ENCODE measurements at places on chromosomes 16 and 17.

- DNase-seq, result no peak
Measured at GRCh38 chr17:72474243-72474642, 353.4 kb downstream of the SOX9 start.

- DNase-seq, result no peak
Measured at GRCh38 chr16:68090130-68090529, 5.0 kb downstream of the NFATC3 start.

DNA sequence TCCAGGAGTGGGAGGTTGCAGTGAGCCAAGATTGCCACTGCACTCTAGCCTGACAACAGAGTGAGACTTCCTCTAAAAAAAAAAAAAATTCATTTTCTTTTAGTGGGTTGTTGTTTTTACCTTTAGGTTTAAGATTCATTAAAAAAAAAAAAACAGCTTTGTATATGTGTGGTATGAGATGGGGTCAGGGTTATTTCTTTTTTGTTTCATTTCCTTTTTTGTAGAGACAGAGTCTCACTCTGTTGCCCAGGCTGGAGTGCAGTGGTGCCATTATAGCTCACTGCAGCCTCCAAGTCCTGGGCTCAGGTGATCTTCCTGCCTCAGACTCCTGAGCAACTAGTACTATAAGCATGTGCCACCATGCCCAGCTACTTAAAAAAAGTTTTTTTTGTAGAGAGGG is 47.0 kb downstream of the BCAS3 start:
- DNase-seq, result no peak

- no peak for DNase-seq
Measured at GRCh38 chr16:27959914-27960313, 103.6 kb downstream of the GSG1L start.

- DNase-seq, result no peak
Measured at GRCh38 chr16:4673387-4674046, 19.8 kb upstream of the NUDT16L1 start.

GRCh38 chr16:19853742-19854542 is 30.7 kb downstream of the GPRC5B start:
- DNase-seq, result no peak

DNA sequence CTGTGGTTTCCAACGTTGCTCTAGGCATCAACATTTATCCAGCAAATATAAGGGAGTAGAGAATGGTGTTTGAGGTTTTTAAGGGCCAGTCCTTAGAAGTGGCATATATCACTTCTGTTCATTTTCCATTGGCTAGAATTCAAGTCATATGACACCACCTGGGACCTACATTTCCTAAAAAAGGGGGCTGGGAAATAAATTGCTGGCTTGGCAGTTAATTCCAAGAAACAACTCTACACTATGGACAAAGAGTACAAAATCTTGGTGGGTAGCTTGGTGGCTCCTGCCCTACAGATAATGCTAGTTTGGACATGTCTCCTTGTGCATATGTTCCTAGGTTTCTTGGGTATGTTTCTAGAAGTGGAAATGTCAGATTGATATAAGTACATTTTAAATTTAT is 7.6 kb downstream of the PPM1E start:
- DNase-seq, result no peak

- DNase-seq, result no peak
Measured at GRCh38 chr16:27640277-27640600, 90.3 kb downstream of the KATNIP start.

- no peak for DNase-seq
Measured at GRCh38 chr16:87368029-87368770, 15.4 kb downstream of the FBXO31 start.

- peak; percentile 27 for DNase-seq
Measured at GRCh38 chr16:10787304-10787703, 31.3 kb downstream of the TVP23A start.

GRCh38 chr16:79169239-79169638 is 431.3 kb downstream of the MAF start:
- no peak for DNase-seq

DNA sequence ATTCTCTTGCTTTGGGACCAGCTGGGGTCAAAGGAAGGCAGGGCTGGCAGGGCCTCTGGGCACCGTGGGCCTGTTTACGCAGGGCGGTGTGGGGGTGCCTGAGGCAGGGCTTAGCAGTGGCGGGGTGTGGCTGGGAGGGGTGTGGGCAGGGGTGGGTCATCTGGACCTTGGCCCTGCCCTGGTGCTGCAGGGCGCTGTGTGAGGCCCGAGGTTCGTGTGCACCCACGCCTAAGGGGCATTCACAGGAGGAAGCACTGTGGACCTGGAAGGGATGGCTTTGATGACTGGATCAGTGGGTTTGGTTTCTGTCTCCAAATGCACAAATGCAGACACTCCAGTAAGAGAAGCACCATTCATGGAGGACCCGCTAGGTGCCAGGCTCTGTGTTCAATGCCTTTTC is 37.3 kb downstream of the BCO1 start:
- DNase-seq, result no peak

- no peak for DNase-seq
Measured at GRCh38 chr17:76136276-76137000, 4.6 kb downstream of the FOXJ1 start.

GRCh38 chr16:24988593-24989338 is 26.4 kb downstream of the ARHGAP17 start:
- no peak for DNase-seq

DNA sequence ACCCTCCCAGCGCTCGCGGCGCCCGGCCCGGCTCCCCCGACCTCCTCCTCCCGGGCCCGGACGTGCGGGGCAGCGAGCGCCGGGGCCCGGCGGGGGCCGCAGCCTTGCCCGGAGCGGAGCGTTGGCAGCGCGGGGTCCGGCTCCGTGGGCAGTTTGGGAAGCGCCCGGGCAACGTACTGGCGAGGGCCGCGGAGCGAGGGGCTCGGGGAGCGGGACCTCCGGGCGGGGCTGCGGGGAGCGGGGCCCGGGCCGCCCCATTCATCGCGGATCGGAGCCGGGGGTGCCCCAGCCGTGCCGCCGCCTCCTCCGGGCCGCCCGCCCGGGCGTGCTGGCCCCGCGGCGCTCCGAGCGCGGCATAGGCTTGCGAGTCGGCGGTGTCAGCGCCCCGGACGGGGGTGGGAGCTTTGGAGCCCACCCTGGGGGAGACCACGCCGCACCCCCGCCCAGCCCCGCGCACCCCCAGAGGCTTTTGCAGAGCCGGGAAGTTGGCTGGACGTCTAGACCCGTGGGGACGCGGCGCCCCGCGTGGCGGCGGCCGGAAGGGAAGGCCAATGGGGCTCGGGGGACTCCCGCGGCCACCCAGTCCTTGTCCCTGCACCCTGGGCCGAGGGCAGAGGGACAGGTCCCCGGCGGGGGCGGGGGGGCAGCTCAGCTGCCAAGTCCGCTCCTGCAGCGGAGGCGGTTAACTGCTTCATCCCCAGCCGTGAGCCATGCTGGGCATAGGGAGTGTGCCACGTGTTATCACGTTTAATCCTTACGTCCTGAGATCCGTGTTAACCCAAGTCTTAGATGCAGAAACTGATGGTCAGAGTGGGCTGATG is 852 bp downstream of the ZNF469 start:
- DNase-seq, result no peak

GRCh38 chr17:60325730-60326524 is 66.0 kb downstream of the USP32 start:
- no peak for DNase-seq

DNA sequence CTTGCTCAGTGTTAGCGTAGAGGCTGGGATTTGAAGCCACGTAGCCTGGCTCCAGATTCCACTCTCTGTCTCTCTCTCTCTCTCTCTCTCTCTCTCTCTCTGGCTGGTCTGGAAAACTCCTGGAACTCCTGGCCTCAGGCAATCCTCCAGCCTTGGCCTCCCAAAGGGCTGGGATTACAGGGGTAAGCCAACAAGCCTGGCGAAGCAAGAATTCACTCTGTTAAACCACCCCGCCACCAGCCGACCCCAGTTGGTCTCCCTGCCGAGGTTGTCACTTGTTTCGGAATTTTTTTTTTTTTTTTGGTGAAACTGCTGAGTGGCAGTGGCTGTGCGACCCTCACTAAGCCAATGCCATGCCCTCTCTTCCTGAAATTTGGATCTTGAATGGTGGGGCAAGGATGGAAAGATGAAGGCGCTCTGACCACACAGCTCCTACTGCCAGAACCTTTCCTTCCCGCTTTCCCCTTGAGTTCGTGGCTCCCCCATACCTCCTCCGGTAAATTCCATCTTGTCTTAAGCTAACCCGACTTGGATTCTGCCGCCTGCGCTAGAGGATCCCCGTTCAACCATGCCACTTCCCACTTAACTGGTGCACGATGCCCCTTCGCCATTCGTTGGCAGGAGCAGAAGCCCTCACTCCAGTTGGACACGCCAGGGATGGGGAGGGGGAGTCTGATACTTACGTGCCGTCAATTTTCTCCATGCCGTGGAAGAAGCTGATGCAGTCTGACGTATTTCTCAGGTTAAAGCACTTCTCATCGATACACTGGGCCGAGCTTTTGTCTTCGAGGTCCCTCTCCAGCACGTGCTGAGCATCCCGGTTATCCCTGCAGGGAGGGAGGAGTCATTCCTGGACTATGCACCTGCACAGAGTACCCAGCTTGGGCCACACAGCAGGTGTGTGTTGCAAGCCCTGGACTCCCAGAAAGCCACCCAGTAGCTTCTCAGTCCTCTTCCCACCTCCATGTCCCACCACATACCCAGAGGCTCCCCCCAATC is 13.1 kb downstream of the TEKT5 start:
- DNase-seq, result no peak

DNA sequence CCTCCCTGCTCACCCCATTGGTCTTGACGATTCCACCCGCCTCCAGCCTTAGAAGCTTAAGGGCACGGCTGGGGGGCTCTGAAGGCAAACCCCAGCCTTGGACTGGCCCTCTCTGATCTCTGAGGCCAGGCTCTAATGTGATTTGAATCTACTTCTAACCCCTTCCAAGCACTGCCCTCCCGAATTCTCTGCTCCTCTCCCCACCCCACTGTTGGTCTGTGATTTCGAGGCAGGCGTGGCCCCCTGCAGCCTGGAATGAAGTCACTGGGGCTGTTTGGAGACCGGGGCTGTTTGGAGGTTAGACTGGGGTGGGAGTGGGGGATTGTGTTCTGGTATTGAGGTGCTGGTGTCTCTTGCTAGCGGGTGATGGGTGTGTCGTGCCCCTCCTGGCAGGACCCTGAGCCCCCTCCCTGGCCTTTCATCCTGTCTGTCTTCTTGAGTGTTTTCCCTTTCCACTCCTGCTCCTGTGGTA is 2.2 kb downstream of the GRB7 start:
- DNase-seq, result no peak

- DNase-seq, result no peak
Measured at GRCh38 chr17:66713533-66714042, 121.3 kb upstream of the CACNG5 start.

DNA sequence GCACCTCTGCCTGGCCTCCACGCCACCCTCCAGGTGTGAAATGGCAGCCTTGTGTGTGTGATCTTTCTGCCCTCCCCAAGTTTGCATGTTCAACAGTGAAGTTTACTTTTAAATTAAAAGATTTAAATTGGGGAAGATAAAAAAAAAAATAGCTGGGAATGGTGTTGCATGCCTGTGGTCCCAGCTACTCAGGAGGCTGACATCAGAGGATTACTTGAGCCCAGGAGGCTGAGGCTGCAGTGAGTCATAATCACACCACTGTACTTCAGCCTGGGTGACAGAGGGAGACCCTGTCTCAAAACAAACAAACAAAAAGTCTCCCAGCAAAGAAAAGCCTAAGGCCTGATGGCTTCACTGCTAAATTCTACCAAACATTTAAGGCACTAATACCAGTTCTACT is 35.4 kb upstream of the RNF43 start:
- DNase-seq, result no peak

GRCh38 chr16:62921904-62922303 is 885.7 kb upstream of the CDH8 start:
- no peak for DNase-seq

DNA sequence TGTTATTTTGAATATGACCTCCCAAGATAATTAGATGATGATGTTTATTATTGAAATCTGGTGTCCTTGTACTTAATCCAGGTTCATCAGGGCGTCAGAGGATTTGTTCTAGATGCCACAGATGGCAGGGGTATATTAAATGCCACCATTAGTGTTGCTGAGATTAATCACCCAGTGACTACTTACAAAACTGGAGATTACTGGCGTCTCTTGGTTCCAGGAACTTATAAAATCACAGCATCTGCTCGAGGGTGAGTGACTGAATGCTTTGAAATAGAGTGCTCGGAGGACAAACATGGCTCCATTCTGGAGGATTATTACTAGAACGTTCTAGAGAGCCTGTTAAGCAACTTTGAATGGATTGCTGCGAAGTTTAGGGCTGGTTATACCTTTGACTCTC is 33.5 kb upstream of the GOSR1 start:
- DNase-seq, result no peak

GRCh38 chr16:76854234-76854633 is 336.8 kb upstream of the MON1B start:
- no peak for DNase-seq

- no peak for DNase-seq
Measured at GRCh38 chr16:78198288-78198687, 98.8 kb downstream of the WWOX start.

- no peak for DNase-seq
Measured at GRCh38 chr17:19247473-19247872, 10.3 kb downstream of the EPN2 start.

DNA sequence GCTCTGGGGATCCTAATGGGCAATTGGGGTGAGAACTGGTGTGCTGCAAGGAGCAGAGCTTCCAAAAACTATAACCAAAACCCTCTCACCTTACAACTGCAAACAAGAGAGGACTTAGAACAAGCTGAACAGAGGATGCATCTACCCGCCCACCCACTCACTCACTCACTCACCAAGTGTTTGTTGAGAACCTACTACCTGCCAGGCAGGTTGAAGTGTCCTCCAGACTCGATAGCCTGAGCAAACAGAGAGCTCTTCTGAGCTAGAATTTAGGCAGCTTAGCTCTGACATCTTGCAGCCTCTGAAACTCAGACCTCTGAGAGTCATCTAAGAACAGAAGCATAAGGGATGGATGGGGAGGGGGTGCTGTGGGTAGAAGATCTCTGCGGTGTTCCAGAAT is 41.2 kb downstream of the CACNG3 start:
- DNase-seq, result no peak

DNA sequence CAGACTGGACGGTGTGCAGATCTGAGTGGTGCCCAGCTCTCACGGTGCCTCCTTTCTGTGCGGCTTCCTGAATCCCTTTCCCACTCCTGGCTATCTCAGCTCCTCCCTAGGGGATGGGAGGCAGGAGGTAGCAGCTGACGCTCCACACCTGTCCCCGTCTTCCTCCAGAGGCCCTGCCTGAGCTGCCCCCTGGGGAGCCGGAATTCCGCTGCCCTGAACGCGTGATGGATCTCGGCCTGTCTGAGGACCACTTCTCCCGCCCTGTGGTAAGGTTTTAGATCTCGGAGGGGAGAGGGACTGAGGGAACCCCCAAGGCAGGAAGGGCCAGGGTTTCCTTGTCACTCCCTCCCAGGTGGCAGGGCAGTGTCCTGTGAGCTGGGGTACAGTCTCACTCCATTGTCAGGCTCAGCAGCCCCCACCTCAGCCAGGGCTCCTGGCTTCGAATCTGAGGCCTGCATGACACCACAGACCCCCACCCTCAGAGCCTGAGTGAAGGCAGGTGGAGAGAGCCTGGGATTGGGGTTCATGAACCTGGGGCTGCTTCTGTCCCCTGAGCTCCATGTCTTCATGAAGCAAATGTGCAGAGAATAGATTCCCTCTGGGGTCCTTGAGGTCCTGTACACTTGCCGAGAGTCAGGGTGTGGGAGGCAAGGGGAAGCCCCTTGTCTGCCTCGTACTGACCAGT is 6.6 kb downstream of the DEF8 start:
- no peak for DNase-seq

GRCh38 chr17:48625495-48626244 is 488 bp downstream of the HOXB9 start:
- peak; percentile 21 for DNase-seq

GRCh38 chr17:65556014-65556909 is 5.2 kb downstream of the AXIN2 start:
- peak; percentile 77 for DNase-seq
